ENCODE measurements at places on chromosomes 3 and 15. TPM values are rescaled to one million over a fixed set of nuclear protein-coding genes. Genes with fewer than 3 reads are reported as not detected.

DNA sequence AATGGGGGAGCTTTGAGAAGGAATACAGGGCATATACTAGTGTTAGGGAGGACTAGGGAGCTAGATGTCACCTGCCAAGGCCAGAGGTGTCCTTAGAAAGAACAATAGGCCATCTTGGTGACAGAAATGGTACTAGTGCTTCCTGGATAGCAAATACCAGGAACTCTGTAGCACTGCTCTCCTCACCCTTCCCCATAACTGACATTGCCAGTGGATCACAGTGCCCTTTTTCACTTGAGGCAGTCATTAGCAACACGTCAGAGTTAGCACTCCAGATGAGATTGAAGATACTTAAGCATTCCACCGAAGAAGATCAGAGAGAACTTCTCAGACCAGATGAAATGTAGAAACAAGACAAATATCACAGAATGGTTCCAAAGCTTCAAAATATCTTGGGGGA, 103.1 kb upstream of the PDZRN3 start:
- DNase-seq: no peak

- no peak for DNase-seq
These were observed 21.0 kb upstream of the CTXND1 start for GRCh38 chr15:80272987-80273386.

DNA sequence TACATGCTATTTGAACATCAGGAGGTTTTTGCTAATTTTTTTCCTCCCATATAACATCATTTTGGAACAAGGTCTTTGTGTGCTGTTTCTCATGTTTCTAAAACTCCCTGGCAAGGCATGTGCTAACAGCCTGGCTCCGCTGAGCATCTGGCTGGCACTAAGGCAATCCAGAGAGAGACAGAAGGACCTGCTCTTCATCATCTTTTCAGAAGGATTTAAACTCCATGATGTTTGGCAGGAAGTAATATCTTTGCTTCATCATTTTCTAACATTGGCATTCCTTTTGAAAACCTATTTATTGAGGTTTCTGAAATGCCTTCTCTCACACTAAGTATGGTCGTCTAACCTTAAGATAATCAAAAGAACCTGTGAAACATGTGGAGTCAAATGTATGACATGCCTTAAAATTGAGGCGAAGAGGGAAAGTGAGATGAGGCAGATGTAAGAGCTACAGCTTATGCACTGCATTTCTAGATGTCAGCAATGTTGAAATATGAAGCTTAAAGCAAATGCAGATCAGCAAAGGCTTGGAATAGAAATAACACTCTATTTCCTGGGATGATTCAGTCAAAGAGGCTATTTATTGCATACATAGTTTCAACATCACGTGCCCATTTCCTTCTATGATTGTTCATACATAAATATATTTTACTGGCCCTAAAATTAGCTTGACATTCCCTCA, 592.0 kb downstream of the ZNF385D start:
- no peak for DNase-seq

GRCh38 chr15:38069511-38070011, 135.1 kb downstream of the TMCO5A start:
- DNase-seq: peak; percentile 49

DNA sequence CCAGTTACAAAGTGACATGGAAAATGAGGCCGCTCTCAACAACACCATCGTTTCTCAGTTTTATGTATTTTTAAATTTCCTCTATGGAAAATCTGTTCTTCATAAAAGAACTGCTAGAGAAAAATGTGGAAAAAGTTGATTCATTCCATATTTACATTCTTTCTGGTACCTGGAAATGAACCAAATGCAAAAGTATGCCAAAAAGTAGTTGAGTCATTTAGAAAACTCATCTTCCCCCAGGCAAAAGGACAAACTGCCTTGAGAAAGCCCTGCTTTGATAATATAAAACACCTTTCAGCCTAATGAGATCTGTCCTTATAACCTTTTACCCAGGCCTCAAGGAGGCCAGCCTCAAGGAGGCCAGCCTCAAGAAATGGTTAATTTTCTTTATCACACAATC, 283.0 kb upstream of the VEPH1 start:
- DNase-seq: no peak

PTPN23 gene
- 17.3 TPM for polyA plus RNA-seq

Data from A549 (cell line).